ENCODE measurements at places on chromosomes 1 and 21.

DNA sequence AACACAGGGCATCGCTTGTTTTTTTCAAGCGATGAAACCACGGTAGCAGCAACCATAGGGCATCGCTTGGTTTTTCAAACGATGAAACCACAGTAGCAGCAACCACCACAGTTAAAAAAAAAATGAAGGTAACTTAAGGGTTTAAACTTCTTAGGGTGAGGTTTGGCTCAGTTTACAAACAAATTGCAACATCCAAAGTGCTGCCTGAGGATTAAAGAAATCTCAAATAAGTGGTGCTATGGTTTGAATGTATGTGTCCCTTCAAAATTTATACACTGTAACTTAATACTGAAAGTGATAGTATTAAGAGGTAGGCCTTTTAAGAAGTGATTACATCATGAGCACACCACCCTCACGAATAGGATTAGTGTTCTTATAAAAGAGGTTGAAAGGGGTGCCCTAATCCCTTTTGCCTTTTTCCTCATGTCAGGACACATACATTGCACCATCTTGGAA, 6.4 kb upstream of the GBP5 start:
- no peak for DNase-seq

- DNase-seq, result peak; percentile 35
Measured at GRCh38 chr1:236759252-236759859, 35.7 kb upstream of the MTR start.

DNA sequence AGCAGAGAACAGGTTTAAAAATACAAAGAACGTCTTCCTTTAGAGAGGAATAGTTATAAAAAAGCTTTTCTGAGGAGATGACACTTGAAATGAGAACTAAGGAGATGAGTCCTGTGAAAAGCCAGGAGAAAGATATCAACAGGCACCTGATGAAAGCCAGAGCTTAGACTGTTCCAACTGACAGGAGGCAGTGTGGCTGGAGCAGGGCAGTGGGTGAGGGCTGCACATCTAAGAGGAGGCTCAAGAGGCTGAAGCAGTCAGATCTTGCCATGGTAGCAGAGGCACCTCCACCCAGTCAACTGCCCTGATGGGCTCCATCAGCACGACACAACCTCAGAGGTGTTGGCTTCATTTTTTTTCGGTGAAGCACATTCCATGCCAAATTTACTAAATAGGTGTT, 445.3 kb downstream of the ADGRL2 start:
- DNase-seq, result no peak

DNA sequence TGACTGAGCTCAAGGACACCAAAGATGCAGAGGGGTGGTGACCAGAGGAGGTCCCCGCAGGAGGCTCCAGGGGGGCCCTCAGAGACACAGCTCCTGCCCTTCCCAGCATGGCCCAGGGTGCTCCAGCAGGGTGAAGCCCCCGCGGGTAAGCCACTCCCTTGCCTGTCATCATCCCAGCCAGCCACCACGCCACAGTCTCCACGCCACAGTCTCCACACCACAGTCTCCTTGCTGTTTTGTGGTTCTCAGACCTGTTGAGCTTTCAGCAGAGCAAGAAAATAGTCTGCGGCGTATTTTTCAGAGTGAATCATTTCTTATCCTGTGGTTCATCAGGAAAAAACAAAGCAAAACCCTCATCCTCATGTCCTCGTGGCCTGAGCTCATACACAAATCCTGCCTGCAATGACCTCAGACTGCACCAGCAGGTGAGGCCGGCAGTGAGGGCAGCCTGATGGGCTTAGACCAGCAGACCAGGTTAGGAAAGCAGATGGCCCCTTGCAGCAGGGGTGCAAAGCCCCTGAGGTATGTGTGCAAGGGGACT, 25.7 kb upstream of the ABCG1 start:
- DNase-seq, result no peak

DNA sequence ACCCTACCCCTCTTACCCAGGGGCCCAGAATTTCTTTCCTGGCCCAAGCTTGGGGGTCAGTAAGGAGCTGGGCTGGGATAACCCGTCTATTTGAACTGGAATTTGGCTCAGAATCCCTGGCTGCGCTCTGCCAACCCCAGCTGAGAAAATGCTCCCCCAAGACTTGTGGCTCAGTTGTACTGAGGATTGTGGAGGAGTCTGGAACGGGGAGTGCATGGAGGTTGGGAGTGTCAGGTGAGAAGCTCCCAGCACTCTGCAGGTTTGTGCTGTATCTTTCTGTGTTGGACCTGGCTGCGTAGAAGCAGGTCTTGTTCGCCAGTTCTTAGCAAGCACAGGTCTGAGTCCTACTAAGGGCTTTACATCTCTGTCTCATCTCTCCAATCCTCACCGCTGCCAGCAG, 1.6 kb downstream of the TCEA3 start:
- no peak for DNase-seq

GRCh38 chr1:154334079-154335024, 9.0 kb downstream of the ATP8B2 start:
- DNase-seq, result no peak

GRCh38 chr1:39990428-39990827, 35.5 kb downstream of the MFSD2A start:
- no peak for DNase-seq

- no peak for DNase-seq
Measured at GRCh38 chr1:108193333-108193732, 6.8 kb downstream of the SLC25A24 start.

DNA sequence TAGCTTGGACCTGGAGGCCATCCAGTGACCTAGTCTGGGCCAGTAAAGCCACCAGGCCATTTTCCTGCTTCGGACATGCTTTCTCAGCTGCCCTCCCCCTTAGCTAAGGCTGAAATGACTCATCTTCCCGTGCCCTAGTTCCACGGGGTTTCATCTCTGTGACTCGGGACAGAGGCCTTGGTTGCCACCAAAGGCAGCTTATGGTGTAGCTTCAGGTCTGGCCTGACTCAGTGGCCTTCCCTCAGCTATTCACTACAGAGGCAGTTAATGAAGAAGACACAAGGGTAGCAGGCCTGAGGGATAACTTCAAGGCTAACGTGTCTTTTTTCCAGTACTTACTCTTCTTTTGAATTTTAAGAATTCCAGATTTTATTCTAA, 82.4 kb downstream of the PBX1 start:
- DNase-seq, result no peak

- no peak for DNase-seq
Measured at GRCh38 chr21:16406355-16406754, 676.6 kb downstream of the USP25 start.

- no peak for DNase-seq
Measured at GRCh38 chr1:181484821-181485220, 1.5 kb downstream of the CACNA1E start.

DNA sequence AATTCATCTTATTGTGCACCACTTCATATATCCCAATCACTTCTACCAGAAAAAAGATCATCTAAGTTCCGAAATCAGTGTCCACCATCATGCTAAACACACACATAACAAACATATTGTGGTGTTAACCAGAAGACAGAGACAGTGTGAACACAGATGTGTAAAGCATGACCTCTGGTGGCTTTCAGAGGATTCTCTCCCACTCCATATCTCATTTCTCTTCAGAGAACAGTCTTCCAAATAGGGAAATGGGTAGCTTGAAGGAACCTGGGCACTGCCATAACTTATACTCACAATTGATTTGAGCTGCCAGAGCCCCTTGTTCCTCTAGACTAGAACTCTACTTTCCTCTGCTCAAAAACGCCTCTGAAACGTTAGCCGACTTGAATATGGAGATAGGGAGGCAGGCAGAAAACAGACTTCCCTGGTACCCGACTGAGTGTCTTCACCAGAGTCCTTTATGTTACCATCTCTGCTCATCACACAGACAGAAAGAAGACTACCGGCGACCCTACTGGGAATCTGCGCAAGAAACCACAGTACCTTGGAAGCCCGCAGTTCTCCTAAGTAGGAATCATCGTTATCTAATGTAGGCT, 1.8 kb upstream of the ELAPOR1 start:
- DNase-seq, result no peak

DNA sequence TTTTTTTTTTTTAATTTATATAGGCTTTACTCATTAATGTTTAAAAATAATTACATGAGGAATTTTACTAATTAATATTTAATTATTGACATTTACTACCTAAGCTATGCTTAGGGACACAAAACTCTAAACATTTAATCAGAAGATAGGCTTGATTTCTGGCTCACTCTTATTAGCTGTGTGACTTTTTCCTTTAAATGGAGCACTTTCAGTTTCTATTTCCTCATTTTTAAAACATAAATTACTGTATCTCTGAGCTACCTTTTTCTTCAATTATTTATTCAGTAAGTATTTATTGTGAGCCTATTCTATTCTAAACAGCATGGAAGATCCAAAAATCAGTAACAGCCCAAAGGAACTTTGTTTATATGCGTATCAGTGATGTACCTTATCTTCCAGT, 40.5 kb downstream of the MAP3K7CL start:
- DNase-seq, result no peak

DNA sequence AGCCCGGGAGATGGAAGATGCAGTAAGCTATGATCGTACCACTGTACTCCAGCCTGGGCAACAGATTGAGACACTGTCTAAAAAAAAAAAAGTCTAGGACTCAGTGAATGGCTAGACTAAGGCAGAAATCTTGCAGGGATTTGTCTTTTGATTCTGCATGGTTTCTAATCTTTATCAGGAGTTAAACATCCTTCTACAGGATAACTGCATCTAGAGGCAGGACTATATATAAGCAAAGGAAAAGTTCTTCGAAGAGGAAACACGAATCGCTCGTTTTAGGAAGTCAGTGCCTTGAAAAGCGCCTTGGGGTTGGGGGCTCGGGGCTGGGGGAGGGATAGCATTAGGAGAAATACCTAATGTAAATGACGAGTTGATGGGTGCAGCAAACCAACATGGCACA, 602 bp upstream of the UFC1 start:
- no peak for DNase-seq

DNA sequence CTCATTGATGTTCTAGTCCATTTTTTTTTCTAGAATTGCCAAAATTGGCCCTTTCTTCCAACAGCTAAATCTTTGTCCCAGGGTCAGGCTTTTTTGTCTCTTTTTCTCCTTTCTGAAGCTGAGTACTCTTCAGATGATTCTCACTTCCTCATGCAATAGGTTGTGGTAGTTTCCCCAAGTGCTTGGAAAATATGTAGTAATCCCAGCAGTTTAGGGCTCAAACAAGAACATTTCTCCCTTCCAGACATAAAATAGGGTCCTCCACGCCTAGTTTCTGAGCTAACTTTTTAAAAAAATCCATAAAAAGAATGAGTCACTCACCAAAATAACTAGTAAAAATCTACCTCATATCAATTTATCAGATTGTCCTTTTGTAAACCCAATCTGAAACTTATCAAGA, 10.0 kb upstream of the MCOLN3 start:
- DNase-seq, result no peak
